ENCODE measurements at places on chromosomes 6 and 20.

- peak; percentile 47 for DNase-seq
Measured at GRCh38 chr20:1965520-1966351, 28.1 kb downstream of the PDYN start.

GRCh38 chr6:133088931-133089695 lies 152.0 kb upstream of the EYA4 start:
- no peak for DNase-seq

DNA sequence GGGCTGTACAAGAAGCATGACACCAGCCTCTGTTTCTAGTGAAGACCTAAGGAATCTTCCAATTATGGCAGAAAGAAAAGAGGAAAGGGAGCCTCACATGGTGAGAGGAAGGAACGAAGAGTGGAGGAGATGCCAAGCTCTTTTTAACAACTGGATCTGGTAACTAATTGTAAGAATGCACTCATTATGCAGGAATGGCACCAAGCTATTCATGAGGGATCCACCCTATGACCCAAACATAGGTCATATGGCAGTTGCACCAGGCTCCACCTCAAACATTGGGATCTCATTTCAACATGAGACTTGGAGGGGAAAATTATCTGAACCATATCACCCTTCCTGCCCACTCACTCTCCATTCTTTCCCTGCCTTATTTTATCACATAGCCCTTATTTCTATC lies 496.0 kb upstream of the SPTLC3 start:
- DNase-seq = no peak

DNA sequence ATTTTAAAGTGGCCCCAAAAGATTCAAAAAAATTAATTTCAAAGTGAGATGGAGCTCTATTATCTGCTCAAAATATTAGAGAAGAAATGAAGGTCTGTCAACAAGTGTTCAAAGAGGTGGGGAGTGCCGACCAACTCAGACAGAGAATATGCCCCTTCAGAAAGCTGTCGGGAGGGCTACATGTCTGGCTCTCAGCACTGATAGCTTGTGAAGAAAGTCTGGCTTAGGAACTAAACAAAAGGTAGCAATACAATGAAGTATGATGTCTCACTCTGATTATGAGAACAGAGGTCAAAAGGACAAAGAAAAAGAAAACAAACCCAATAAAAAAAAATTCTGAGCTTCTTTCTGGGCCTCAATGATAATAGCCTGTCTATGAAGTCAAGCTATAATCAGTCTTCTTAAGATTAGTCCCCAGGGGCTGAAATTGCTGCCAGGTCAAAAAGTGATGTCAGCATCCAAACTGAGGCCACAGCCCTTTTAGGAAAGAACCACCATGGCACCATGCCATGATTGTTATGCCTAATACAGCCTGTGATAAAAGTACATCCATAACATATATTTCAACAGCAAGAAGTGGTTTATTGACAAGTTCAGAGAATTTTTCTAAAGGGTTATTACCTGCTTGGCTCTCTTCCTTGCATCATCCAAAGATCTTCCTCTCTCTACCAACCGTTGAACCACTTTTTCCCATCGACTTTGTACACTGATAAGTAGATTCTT lies 150.9 kb downstream of the DST start:
- no peak for DNase-seq

DNA sequence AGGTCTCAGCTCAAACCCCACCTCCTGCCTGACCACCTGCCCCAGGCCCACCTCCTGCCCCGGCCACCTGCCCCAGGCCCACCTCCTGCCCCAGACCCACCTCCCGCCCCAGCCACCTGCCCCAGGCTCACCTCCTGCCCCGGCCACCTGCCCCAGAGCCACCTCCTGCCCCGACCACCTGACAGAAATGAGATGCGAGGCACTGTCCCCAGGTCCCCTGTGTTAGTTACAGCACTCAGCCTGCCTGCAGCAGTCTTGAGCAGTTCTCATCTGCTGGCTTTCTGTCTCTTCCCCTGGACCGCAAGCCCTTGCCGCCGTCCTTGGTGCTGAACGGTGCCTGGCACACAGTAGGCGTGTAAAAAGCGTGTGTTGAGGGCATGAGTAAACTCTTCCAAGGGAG lies 79.5 kb downstream of the CDH4 start:
- no peak for DNase-seq

DNA sequence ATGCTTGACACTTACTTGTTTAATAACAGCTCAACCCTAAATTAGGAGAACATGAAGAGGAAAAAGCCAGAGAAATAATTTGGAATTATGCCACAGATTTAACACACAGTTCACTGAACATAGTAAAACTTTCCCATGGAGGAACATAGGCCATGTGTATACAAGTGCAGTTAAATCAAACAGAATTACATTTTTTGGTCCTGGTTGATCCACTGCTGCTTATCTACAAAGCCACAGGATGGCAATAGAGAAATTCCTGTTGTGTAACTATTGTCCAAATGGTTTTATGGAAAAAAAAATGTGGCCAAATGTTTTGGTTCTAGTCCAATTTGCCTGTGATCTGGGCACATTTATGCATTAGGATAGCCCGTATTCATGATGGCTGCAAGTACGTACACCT lies 136.8 kb downstream of the ALDH8A1 start:
- DNase-seq = no peak

DNA sequence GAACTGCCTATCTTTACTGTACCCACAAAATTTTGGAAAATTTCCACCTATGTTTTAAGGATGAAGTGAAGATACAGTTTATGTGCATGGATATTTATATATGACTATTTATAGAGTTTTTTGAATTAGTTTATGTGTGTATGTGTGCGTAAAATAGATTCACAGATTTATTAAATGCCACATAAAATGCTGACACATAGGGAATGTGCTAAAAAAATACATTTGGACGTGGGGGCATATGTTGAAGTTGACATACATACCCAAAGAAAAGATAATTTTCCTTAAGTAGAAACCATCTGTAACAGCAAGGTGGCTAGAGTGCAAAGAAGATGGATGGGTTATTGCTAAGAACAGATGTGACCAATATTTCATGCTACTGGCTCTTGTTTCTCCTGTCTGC lies 302.1 kb upstream of the RNF217 start:
- no peak for DNase-seq

GRCh38 chr6:165833355-165833754 lies 170.3 kb upstream of the PDE10A start:
- no peak for DNase-seq

- no peak for DNase-seq
Measured at GRCh38 chr6:150527100-150527499, 72.6 kb upstream of the PLEKHG1 start.
